Colonic mucosa (tissue), 4 donors: ENCODE measurements at places on chromosomes 12 and 14.

GRCh38 chr14:28130610-28131284 is 635.8 kb upstream of the FOXG1 start:
- DNase-seq = no peak

DNA sequence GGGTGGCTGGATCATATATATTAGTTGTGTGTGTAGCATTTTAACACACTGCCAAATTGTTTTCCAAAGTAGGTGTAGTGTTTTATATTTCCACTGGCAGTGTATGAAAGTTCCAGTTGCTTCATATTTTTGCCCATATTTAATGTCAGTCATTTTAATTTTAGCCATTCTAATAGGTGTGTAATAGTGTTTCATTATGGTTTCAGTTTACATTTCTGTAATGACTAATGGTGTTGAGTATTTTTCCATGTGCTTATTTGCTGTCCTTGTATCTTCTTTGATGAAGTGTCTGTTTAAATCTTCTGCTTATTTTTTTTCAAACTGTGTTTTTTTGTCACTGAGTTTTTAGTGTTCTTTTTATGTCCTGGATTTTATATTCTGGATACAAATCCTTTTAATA is 8.7 kb downstream of the TBC1D15 start:
- no peak for DNase-seq

GRCh38 chr12:58026897-58027891 is 85.8 kb downstream of the ATP23 start:
- DNase-seq = no peak

DNA sequence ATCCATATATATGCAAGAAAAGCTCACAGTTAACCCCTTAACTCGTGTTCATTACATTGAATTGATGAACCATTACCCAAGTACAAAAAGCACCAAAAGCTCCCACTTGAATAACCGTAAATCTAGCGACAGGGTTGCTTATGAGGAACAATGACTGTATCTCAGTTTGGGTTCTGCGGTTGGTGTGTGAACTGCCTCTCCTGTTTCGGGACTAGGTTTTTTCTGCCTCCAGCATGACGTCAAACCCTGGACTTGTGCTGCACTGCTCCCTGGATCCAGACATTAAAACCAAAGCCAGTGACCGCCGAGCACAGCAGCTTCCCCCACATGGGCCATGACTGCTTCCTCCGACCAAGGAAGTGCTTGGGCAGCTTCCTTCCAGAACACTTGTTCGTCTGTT is 77.7 kb downstream of the SETD3 start:
- no peak for DNase-seq

GRCh38 chr12:18857656-18858055 is 119.7 kb downstream of the CAPZA3 start:
- no peak for DNase-seq

DNA sequence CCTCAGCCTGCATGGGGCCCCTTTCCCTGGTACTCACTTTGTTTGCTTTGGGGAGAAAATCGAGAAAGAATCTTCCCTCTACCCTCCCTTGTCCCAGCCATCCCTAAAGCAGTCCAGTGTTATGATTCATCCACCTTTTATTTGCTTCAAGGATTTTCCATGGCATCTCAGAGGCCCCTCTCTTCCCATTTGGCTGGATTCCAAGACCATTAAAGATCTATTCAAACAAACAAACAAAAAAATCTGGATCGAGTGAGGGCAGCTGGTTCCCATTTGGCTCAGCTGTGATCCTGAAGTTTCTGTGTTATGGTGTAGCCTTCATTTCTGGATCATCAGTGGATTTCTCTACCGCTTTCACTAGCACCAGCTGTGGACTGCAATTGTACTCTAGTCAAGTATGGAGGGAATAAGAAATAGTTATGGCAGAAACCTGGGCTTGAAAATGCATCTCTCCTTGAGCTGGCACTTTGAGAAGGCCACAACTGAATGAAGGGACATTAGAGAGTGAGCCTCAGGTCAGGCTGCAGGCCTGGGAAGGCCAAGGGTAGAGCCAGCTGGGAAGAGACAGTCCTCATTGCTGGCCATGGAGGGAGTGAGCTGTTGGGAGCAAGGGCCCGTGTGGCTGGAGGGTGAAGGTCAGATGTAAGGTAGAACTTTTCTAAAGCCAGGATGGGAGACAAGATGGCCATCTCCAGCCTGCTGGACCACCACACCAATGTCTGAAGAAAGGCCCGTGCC is 13.7 kb downstream of the KRT71 start:
- no peak for DNase-seq

- DNase-seq = no peak
Observed at GRCh38 chr12:42468921-42469320, 120.6 kb downstream of the PRICKLE1 start.

DNA sequence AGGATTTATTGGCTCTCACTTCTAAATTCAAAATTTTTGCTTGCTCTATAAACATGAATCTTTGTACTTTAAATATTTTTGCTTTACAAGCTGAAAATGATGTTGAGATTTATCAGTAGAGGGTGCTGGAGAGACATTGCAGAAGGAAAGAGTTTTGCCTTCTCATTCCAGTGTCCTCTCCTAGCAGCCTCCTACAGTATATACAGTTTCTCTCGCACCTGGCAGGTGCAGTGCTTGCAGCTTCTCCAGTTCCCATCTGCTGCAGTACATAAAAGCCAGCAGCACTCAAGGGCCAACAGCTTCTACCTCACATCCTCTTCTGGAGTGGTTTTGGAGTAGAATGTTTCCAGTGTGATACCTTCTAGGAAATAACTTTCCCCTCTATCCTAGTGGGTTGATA is 601.8 kb upstream of the ATXN7L3B start:
- no peak for DNase-seq

DNA sequence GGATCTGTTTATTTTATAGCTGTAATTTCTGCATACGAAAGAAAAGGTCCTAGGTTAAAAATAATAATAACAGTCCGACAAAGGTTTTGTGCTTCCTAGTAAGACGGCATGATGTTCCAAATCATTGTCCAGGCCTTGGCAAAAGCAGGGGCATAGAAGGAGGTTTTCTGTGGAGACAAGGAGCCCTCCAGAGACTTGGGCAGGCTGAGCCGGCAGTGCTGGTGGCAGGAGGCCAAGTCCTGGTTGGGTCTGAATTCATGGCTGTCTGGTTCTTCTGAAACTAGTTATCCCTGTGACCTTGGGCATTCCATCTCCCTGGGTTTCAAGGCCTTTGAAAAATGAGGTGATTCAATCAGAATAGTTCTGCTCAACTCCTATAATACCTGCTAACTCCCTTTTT is 44.0 kb downstream of the KCNK13 start:
- DNase-seq = no peak

DNA sequence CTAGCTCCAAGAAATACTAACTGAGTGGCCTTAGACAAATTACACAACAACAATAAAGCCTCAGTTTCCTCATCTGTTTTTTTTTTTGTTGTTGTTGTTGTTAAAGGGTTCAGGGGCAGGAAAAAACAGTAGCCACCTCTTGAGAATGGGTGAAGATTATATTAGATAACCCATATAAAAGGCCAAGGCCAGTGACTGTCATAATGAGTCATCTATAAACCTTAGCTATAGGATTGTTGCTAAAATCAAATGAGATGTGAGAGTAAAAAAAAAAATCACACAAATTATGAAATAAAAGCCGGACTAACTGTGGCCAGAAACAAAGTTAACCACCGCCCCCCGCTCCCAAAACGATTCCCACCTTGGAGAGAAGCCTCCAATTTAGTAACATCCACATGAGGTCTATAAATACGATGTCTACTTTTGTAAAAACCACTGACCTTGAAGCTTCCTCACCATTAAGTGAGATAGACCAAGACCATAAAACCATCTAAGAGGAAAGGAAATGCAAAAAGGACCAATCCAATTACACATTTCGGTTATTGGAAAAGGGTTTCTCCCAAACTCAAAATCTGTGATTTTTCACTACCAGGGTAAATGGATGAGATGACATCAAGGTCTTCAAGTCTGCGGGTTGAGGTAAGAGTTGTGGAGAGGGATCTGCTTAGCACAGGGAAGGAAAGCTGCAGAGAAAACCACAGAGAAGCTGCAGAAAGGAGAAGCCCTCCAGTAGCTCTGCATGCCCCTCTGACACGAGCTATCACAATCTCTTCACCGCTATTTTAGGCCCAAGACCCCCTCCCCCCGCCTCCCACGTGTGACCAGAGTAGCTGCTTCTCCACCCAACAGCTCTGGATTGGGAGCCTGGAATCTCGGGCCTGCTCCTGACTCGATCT is 1.0 kb downstream of the NAA25 start:
- DNase-seq = peak; percentile 42

DNA sequence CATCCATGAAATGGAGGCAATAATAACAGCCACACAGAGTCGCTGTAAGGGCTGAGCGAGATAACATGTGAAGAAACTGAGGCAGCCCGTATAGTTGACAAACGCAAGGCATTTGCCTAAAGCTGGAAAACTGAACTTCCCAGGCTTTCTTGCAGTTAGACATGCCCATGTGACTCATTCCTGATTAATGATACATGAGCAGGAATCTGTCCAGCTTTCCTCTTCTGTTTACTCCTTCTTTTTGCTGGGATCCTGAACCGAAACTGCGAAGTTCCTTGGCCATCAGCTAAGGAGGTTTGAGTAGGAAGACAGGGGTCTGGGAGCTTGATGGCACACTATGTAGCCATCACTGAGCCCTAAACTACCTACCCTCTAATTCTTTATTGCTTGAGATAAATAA is 52.2 kb downstream of the ST8SIA1 start:
- DNase-seq = no peak

DNA sequence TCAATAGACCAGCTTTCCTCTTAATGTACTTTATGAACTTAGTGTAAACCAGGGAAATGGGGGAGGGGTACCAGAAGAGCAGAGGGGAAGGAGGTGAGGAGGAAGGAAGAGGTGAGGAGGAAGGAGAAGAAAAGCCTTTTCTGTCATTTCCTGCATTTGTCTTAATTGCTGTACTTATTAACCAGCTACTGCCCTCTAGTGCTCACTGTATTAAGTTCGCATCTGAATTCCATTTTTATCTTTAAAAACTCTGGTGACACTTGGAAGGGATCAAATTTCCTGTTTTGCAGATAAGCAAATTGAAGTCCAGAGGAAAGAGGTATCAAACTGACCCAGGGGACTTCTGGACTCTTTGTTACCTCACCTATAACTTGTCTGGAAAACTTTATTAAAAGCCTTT is 22.2 kb downstream of the MANSC1 start:
- no peak for DNase-seq

DNA sequence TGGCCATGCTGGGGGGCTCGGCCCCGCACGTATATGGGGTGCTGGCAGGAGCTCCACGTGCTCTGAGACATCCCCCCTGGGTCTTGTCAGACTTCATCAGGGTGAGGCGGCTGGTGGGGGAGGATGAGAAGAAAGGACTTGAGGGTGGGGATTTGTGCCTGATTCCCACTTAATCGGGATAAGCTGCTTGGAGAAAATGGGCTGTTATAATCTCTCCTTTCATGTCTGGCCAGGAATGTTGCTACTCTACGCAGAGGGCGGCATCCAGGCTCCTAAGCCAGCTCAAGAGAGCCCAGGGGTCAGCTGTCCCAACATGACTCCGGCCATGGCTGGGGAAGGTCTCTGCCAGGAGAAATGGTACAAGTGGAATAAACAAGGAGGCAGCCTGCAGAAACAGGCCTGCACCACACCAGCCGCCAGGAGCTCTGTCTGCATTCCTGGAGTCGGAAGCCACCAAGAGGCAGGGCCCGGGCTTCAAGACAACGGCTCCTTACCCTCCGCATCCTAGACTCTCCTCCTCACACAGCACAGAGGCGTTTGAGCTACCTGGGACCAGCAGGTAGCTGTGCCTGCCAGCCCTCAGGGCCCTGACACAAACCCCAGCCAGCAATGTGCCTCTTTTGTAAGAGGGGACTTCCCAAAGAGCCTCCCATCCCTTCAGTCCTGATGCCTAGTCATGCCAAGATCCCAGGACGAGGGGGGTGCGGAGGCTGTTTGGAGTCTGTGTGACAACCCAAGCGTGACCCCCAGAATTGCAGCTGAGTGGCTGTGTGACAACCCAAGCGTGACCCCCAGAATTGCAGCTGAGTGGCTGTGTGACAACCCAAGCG is 195.8 kb upstream of the DIO3 start:
- no peak for DNase-seq

- no peak for DNase-seq
Observed at GRCh38 chr14:95831468-95831867, 45.2 kb upstream of the TUNAR start.

DNA sequence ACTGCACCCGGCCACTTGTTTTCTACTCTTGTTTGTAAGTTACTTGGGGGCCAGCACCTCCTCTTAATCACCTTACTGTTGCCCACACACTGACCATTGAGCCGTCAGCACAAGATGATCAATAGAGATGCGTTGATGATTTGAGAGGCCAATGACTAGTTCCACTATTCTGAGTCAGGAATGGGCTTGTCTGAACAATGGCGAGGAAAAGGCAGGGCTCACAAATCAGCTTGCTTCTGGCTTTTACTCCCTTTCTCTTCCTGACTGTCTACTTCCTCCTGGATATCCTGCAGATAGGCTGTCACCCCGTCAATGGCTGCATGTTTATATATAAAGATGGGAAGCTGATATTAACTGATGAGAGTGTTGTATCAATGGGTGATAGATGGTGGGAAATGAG is 29.1 kb upstream of the HDAC7 start:
- DNase-seq = no peak

GRCh38 chr12:7271893-7272514 is 31.9 kb upstream of the ACSM4 start:
- DNase-seq = no peak

GRCh38 chr12:43676183-43676813 is 82.3 kb downstream of the PUS7L start:
- no peak for DNase-seq

GRCh38 chr14:60760644-60761364 is 26.2 kb downstream of the MNAT1 start:
- no peak for DNase-seq

- DNase-seq = no peak
Observed at GRCh38 chr14:88613552-88614010, 50.7 kb downstream of the ZC3H14 start.

DNA sequence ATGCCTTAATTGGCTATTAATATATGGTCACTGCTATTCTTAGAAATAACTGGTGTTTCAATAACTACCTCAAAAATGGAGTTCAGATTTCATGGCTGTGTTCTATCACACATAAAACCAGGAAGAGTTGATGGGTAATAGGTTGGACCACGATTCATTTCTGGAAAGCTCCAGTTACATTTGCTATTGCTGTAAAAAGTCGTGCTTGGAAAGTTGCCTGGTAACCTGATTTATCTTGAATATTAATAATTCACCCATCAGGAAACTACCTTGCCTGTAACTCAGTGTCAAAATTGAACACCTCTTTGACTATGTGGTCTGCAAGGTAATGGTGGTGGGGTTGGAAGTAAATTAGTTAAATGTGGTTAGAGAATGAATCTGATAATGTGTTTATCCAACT is 104.7 kb upstream of the IFNG-AS1 start:
- DNase-seq = no peak
